ENCODE measurements at places on chromosomes 7 and 10.

DNA sequence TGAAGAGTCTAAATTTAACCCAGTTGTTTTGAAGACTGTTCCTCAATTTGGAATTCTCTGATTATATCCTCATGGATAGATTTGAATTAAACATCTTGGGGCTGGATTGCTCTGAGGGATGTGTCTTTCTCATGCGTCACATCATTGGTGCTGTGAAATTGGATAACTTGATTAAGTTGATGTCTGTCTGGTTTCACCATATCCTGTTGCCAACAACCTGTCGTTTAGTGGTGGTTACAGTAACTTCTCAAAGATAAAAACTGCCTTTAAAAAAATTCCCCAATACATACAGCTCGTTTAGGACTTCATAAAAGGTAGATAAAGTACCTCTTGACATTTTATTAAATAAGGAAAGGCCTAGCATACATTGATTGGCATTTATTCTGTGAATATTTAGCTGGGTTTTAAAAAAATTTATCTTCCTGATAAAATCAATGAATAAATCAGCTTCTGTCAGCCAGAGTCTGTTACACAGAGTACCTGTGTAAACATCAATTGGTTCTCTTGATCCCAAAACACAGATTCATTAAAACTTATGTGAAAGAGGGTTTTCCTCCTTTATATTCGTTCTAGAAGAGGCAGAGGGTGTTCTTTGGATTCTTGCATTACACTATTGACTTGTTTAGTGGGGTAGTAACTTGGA lies 10.5 kb downstream of the CRCP start:
- H3K4me1 ChIP-seq = peaks cover 15% of the 10 kb centered on the region
- H3K36me3 ChIP-seq = no peaks in the 10 kb centered on the region
- H3K27ac ChIP-seq = peak overlapping the region; percentile 49
- H3K27me3 ChIP-seq = no peaks in the 10 kb centered on the region
- peak overlapping the region; percentile 50 for H3K4me3 ChIP-seq

- H3K36me3 ChIP-seq = peaks cover 2% of the 10 kb centered on the region
- no peak overlapping the region for H3K4me3 ChIP-seq
- no peak for DNase-seq
- H3K27ac ChIP-seq = peak overlapping the region; percentile 80
- no peaks in the 10 kb centered on the region for H3K27me3 ChIP-seq
Measured at GRCh38 chr10:71776481-71776925, 3.2 kb upstream of the VSIR start.

DNA sequence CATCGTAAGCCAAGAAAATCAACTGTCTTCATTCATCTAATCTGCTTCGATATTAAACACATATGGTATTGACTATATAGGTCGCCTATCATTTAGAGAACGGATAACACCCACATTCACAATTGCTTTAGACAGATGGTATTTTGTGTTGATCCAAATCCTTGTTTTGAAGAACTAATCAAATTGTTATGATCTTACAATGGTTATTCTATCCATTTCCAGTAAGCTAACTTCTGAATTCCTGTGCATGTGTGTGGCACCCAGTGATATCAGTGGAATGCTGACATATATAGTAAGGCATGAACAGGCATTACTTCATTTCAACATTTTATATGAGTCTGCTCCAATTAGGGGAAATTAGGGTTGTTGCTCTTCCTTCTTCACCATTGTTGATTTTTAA lies 98.8 kb downstream of the SEMA3E start:
- no peaks in the 10 kb centered on the region for H3K4me1 ChIP-seq
- no peaks in the 10 kb centered on the region for H3K36me3 ChIP-seq
- H3K27ac ChIP-seq = no peak overlapping the region
- DNase-seq = no peak

- no peak for DNase-seq
- H3K27ac ChIP-seq = no peak overlapping the region
- no peak overlapping the region for H3K4me3 ChIP-seq
- peaks cover 29% of the 10 kb centered on the region for H3K36me3 ChIP-seq
- H3K4me1 ChIP-seq = no peaks in the 10 kb centered on the region
- no peaks in the 10 kb centered on the region for H3K27me3 ChIP-seq
Measured at GRCh38 chr7:30575910-30576309, 18.8 kb upstream of the GARS1 start.

DNA sequence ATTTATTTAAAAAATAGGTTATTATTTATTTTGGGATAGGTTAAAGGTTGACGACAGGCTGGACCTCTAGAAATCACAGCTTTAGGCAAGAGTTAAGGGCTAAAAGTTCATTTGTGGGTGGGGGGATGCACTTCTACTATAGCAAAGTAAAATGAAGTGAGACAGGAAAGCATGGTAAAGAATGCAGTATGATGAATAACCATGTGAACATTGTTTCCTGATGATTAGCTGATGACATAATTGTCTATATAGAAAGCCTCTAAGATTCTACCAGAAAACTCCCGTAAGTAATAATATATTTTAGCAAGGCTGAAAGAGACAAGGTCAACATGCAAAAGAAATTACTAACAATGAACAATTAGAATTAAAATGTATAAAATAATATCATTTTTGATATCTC lies 25.7 kb upstream of the PRSS37 start:
- H3K4me3 ChIP-seq = no peak overlapping the region
- peaks cover 12% of the 10 kb centered on the region for H3K36me3 ChIP-seq
- no peak overlapping the region for H3K27ac ChIP-seq
- no peak for DNase-seq
- peaks cover 10% of the 10 kb centered on the region for H3K27me3 ChIP-seq
